ENCODE measurements at places on chromosomes 13 and 19.

DNA sequence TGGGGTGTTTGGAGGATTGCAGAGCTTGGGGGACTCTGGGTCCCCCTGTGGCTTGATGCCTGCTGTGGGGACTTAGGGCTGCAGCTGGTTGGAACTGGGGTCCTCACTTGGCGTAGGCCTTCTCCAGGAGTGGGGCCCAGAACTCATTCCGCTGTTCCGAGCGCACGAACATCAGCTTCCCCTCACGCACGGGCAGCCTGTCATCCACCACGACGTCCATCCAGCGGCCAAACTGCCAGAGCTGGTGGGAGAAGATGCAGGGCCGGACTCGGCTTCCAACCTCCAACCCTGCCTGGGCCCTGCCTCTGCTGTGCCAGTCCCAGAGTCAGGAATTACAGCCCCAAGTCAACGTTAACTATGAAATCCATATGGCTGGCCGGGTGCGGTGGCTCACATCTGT is 2.6 kb downstream of the CAPN12 start:
- no peak for DNase-seq

GRCh38 chr19:20103091-20103740 is 25.4 kb downstream of the ZNF90 start:
- no peak for DNase-seq

- no peak for DNase-seq
Observed at GRCh38 chr13:27110056-27110746, 61.4 kb downstream of the USP12 start.

DNA sequence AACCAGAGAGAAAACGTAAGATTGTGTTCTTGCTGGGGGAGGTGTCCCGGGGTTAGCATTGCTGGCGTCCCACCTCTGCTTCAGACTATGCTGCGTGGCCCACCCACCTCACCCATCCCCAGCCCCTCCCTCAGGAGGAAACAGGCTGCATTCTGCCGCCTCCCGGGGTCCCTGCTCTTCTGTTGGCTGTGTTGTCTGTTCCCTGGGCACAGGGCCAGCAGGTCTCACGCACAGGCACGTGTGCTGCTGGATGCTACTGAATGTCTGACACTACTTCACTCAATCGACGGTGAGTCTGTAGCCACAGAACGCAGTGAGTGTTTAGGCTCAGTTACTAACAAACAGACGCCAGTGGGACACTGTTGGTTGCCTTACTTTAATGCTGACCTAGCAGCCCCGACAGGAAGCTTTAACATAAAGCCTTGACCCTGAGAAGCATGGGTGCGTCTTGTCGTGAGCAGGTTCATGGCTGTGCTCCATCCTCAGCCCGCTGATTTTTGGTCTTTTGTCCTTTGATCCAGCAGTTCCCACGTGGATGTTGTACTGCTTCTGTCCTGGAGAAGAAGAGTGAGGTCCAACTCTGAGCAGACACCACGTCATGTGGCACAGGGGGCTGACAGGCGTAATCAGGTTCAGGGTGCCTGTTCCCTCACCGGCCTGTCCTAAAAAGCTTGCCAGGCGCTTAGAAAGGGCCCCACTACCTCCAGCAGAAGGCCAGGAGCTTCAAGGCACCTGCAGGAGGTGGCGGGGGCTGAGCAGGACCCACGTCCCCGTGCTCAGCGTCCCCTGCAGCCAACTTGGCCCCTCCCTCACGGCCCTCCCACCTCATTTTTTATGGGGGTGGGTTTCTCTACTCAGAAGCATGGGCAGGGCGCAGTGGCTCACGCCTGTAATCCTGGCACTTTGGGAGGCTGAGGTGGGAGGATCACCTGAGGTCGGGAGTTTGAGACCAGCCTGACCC is 26.0 kb downstream of the NAXD start:
- no peak for DNase-seq

DNA sequence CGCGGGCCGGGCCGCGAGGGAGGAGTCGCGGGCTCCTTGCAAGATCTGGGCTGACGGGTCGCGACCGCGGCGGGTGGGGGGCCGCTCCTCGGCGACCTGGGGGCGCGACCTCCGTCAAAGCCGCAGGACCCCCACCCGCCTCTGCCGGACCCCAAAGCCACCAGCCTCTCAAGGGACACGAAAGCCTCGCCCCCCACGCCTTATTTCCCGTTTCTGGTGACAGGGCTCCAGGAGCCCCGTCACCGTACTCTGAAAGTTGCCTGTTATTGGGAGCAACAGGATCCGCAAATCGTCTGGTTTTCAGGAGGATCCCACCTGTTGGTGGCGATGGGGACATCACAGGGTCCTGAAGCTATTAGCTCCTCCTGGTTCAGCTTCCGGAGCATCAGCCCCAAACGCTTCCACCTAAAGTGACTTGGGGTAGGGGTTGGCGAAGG is 530 bp downstream of the MAU2 start:
- DNase-seq = peak; percentile 26

- no peak for DNase-seq
Observed at GRCh38 chr13:109212650-109213049, 573.7 kb downstream of the IRS2 start.

DNA sequence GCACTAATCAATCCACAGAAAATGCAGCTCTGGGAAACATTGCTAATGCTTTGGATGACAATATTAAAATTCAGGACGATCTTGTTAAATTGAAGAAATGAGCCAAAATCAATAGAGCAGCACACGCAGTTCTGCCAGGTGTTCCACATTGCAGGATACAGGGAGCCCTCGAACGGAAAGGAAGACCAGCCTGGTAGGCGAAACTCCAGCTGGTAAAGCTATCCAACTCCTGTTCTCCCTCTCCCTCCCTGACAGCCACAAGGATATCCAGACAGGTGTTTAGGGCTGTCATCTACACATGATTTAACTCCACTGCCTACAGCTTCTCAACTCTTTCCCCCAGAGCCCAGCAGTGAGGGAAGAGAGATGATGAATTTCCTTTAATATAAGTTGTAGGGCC is 67.7 kb downstream of the EPSTI1 start:
- no peak for DNase-seq

- DNase-seq = no peak
Observed at GRCh38 chr19:13281567-13282291, 131.5 kb downstream of the IER2 start.

DNA sequence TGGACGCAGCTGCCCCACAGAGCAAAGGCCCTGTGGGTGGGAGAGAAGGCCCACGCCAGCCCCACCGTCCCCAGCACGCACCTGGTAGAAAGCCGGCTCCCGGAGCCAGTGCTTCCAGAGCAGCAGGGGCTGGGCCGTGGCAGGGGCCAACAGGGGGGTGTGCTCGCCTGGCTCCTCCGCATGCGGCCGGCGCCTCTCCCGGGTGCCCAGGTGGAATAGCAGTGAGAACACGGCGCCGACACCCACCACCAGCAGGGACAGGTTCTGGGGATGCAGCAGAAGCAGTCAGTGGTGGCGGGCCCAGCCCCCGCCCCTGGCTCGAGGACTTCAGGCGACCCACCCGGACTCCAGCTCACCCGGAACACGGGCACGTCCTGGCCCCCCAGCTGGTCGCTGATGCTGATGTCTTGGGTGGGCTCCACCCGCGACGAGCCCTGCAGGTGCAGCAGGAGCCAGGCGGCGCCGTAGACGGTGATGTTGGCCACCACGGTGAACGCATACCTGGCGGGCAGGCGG is 8.9 kb downstream of the TEKTIP1 start:
- DNase-seq = no peak

DNA sequence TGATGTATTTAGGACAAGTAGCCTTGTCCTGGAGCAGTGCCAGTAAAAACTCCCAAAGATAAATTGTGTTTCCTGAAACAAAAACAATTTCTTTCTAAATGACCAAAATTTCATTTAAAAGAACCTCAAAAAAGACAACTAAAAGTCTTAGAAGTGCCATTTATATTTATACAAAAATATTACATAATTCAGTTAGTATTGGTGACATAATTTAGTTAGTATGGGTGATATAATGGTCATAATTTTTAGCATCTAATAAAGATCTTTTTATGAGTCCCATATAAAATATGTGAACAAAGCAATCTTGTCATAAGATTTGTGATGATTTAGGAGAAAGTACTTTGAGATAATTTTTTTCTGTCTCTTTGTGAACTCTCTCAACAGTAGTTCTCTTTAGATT is 76.0 kb downstream of the ELF1 start:
- DNase-seq = no peak

GRCh38 chr13:69857183-69857821 is 250.3 kb upstream of the ATXN8OS start:
- DNase-seq = no peak

DNA sequence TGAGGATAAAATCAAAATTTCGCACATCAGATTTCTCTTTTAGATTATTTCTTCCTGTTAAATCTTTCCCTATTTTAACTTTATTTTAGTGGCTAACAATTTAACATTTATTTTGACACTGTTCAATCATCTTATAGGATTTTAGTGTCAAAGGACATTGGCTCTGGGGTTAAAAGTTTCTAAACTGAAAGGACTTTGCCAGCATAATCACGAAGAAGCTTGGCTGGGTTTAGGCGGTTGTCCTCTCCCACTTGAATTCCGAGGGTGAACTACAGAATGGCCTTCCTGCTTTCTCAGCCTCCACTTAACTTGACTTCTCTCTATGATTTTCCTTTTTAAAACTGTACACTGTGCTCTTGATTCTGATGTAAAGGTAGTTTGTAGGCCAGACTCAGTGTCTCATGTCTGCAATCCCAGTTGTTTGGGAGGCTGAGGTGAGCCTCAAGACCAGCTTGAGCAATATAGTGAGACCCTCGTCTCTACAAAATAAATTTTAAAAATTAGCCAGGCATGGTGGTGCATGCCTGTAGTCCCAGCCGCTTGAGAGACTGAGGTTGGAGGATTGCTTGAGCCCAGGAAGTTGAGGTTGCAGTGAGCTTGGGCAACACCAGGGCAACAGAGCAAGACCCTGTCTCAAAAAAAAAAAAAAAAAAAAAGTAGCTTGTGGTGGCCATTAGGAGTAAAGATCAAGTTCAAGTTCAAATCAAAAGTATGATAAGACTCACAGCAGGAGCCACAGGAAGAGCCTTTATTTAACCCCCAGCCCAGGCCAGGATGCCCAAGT is 54.8 kb upstream of the KATNAL1 start:
- DNase-seq = no peak

- DNase-seq = no peak
Observed at GRCh38 chr13:96203471-96203870, 113.6 kb downstream of the HS6ST3 start.

DNA sequence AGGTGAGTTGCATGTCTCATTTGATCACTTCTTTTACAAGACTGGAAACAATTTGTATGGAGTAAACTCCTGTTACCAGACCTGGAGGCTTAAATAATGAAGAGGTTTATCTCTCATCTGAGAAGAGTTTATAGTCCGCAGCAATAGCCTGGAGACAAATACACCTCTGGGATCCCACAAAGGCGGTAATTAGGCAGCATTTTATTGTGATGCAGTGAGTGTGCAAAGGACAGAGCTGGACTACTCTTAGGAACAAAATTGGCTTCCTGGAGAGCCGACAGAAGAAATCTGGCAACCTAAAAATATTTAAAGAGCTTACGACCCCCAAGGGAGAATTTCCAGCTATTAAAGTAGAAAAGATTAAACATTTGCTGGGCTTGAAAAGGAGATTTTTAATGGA is 11.8 kb upstream of the KATNAL1 start:
- no peak for DNase-seq

DNA sequence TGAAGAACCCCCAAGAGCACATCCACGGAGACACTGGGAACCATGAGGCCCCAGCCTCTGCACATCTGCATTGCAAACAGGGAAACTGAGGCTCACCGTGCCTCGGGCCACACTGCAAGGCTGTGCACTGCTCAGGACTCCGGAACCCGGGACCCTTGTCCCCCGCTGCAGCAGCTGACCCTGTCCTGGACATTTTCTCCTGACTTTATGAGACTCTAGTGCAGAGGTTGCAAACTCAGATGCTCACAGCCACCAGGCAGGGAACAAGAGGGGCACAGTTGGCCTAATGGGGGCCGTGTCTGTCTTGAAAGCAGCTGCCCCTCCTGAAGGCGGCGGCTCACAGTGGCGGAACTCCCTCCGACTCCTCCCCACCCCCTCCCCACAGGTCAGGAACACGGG is 16.5 kb upstream of the IGLON5 start:
- DNase-seq = no peak

DNA sequence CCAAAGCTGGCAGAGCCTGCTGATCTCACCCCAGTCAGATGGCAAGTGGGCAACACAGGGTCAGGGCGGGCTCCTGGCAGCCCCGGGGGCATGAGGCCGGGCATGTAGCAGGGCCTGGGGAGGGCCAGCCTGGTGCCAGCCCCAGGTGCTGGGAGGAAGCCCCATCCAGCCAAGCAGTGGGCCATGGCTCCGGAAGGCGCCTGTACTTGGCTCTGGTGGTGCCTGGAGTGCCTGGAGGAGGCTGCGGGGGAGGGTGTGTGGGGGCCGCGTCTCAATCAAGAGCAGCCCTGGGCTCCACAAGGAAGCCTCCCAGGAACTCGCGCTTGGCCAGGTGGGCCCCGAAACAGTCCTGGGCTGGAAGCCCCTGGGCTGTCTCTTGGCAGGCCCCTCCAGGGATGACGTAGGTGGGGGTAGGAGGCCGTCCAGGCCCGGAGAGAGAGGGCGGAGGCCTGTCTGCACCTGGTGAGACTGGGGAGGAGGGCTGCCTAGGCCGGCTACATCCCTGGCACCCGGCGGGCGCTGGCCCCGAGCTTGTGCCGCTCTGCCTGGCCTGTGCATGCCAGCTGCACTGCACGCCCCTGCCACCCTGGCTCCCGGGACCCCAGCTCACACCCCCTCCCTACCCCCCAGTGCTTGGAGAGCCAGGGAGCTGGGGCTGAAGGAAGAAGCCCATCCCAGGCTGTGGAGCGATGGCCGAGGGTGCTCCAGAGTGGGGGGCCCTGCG is 45.9 kb downstream of the COMP start:
- no peak for DNase-seq

DNA sequence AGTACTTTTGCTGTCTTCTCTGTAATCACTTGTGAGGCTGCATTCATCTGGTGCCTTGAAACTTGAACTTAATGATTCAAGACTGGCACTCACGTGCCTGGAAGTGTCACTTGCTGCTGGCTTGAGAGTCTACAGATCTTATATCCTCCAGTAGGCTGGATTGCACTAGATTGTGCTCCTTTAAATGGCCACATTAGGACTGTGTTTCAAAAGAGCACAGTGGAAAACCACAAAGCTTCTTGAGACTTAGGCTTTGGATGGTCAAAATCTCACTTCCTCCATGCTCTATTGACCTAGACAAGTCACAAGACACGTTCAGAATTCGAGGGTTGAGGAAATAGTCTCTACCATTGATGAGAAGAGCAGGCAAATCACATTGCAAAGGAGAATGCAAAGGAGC is 1278.8 kb upstream of the MIR17HG start:
- no peak for DNase-seq

DNA sequence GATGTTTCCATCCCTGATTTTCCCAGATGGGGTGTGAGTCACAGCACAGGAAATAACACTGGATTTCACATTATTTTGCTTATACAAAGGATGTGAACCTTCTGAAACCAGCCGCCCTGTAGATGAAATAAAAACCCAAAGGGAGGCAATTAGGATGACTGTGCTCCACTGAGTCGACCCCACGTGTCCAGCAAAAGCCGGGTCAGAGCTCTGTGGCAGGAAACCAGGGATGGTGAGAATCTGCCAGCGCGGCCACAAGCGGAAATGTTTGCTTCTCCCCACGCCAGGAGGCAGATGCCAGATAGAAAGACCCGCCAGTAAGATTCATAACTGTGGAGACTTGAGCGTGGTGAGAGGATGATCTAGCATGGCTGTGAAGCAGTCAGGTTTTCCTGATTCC is 764.4 kb downstream of the LIG4 start:
- no peak for DNase-seq
